A549 treated with RU486 at 1 μM for 4 hours (cell line): ENCODE measurements at places on chromosomes 5 and 9. TPM values are rescaled to one million over a fixed set of nuclear protein-coding genes. Genes with fewer than 3 reads are reported as not detected.

TBC1D2 gene
- total RNA-seq: 6.9 to 10.5 TPM (median 9.1 TPM) in 5 replicates

POLE3 gene
- 104 to 127 TPM (median 112 TPM) in 5 replicates for total RNA-seq

PPP3R2 gene
- total RNA-seq: not detected in 5 replicates

PAXX gene
- total RNA-seq: 42.1 to 79.2 TPM (median 76.4 TPM) in 5 replicates

SPINK6 gene
- 0.31 to 0.52 TPM (median 0.37 TPM) in 4 of 5 replicates, not detected in the other for total RNA-seq

CDH9 gene
- total RNA-seq: not detected in 5 replicates

NMUR2 gene
- total RNA-seq: 0.08 to 0.14 TPM in 2 of 5 replicates, not detected in the others

GPR107 gene
- 22.9 to 28.8 TPM (median 28.1 TPM) in 5 replicates for total RNA-seq

SLC34A1 gene
- total RNA-seq: not detected in 5 replicates

S100Z gene
- total RNA-seq: not detected in 5 replicates

CMBL gene
- 19.9 to 24.5 TPM (median 22.9 TPM) in 5 replicates for total RNA-seq

GFPT2 gene
- total RNA-seq: 45.0 to 58.8 TPM (median 54.6 TPM) in 5 replicates

C9 gene
- not detected in 5 replicates for total RNA-seq

OCLN gene
- 11.7 to 18.6 TPM (median 12.4 TPM) in 5 replicates for total RNA-seq

SV2C gene
- 0.02 TPM in 1 of 5 replicates, not detected in the others for total RNA-seq

FGD3 gene
- total RNA-seq: 0.09 to 0.24 TPM (median 0.18 TPM) in 5 replicates

PCDH12 gene
- total RNA-seq: not detected in 5 replicates

PCDHGB5 gene
- total RNA-seq: 2.0 to 3.0 TPM (median 2.5 TPM) in 5 replicates

C5orf58 gene
- not detected in 5 replicates for total RNA-seq

KCNV2 gene
- not detected in 5 replicates for total RNA-seq

F12 gene
- 11.8 to 26.6 TPM (median 21.3 TPM) in 5 replicates for total RNA-seq

PCDHA2 gene
- 0.03 to 0.06 TPM in 2 of 5 replicates, not detected in the others for total RNA-seq

GDNF gene
- 0.11 to 0.14 TPM in 2 of 5 replicates, not detected in the others for total RNA-seq

UBE2QL1 gene
- 0.10 to 0.18 TPM (median 0.15 TPM) in 5 replicates for total RNA-seq

RNF208 gene
- total RNA-seq: 1.1 to 2.2 TPM (median 2.0 TPM) in 5 replicates

ZDHHC12 gene
- total RNA-seq: 55.5 to 94.9 TPM (median 86.5 TPM) in 5 replicates

RASGRF2 gene
- total RNA-seq: 1.8 to 2.5 TPM (median 2.1 TPM) in 5 replicates

ENHO gene
- 0.66 to 2.6 TPM (median 1.9 TPM) in 5 replicates for total RNA-seq

NR5A1 gene
- 0.03 to 0.05 TPM in 2 of 5 replicates, not detected in the others for total RNA-seq

C9orf43 gene
- total RNA-seq: 0.41 to 0.78 TPM (median 0.60 TPM) in 5 replicates

DMRTA1 gene
- 0.82 to 1.1 TPM (median 0.84 TPM) in 5 replicates for total RNA-seq

CCNG1 gene
- 53.6 to 66.2 TPM (median 60.7 TPM) in 5 replicates for total RNA-seq

BTNL8 gene
- total RNA-seq: not detected in 5 replicates

IL33 gene
- total RNA-seq: 0.27 to 1.0 TPM (median 0.56 TPM) in 5 replicates

PCYOX1L gene
- 2.4 to 3.0 TPM (median 2.5 TPM) in 5 replicates for total RNA-seq

DNAH5 gene
- total RNA-seq: 1.2 to 1.5 TPM (median 1.4 TPM) in 5 replicates

IFNB1 gene
- 0.23 TPM in 1 of 5 replicates, not detected in the others for total RNA-seq

PGM5 gene
- not detected in 5 replicates for total RNA-seq

HAPLN1 gene
- total RNA-seq: not detected in 5 replicates

CYSTM1 gene
- total RNA-seq: 151 to 227 TPM (median 171 TPM) in 5 replicates

SMIM33 gene
- total RNA-seq: not detected in 5 replicates

PPP6C gene
- 19.3 to 29.1 TPM (median 26.3 TPM) in 5 replicates for total RNA-seq

ZCCHC9 gene
- 24.2 to 27.9 TPM (median 27.6 TPM) in 5 replicates for total RNA-seq

CD274 gene
- total RNA-seq: 1.3 to 3.2 TPM (median 2.0 TPM) in 5 replicates

MYMK gene
- not detected in 5 replicates for total RNA-seq

SPINK5 gene
- total RNA-seq: not detected in 5 replicates

SLC46A2 gene
- not detected in 5 replicates for total RNA-seq

SPAAR gene
- not detected in 5 replicates for total RNA-seq

PTPRD gene
- total RNA-seq: 0.11 to 0.49 TPM (median 0.35 TPM) in 5 replicates

MARCOL gene
- total RNA-seq: not detected in 5 replicates

SLC4A9 gene
- total RNA-seq: not detected in 5 replicates

EDIL3 gene
- total RNA-seq: 0.15 to 0.30 TPM (median 0.23 TPM) in 5 replicates

SLC1A1 gene
- total RNA-seq: 1.0 to 1.7 TPM (median 1.5 TPM) in 5 replicates
